ENCODE measurements at places on chromosomes 2 and 18. TPM values are rescaled to one million over a fixed set of nuclear protein-coding genes. Genes with fewer than 3 reads are reported as not detected.

- DNase-seq = no peak
These were observed 258.9 kb downstream of the CYRIA start for GRCh38 chr2:16406496-16407289.

SERPINB10 gene
- total RNA-seq = not detected

CD302 gene
- total RNA-seq = 12.6 TPM

DNA sequence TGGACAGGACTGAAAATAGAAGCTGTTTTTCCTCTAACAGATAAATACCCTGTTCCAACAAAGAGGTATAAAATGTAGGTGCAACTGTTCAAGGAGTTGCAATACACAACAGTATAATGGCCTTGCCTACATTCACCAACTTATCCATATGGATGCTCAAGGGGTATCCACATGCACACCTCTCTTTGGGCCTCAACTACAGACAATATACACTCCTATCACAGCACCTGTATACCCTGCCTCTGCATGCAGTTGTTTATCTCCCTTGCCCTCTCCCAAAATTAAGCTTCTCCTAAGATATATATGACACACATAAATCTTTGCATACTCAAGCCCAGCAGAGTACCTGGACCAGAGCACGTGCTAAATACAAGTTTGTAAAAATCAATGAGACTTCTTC, 37.3 kb downstream of the DARS1 start:
- no peak for DNase-seq

GRCh38 chr2:7077660-7078267, 160.6 kb downstream of the RNF144A start:
- DNase-seq = no peak

DNA sequence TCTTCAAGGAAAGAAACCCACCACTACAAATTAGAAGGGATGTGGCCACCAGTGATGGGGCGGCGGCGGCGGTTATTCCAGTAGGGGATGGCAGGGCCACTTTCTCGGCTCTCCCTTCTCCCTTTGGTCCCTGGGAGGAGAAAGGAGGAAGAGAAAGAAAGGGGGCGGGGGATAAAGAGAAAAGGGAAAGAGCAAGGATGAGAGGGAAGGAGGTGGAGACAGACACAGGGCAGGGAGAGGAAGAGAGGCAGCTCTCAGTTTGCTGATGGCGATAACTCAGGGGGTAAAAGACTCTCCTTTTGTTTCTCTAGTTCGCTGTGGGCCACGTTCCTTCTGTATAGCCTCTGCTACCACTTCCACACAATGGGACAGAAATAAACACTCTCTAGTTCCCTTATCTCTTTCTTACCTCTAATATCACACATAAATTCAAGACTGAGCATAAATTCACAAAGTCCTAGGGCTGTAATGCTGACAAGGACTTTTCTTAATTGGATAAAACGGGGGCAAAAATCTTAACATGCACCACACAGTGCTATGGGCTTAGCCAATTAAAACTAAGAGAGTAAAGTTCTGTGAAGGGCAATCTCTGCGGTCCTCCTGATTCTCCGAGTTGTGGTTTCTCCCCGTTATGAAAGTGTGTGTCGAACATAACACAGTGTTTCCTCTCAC, 14.6 kb downstream of the SFT2D3 start:
- no peak for DNase-seq

KIF5C gene
- total RNA-seq = 2.7 TPM

DNA sequence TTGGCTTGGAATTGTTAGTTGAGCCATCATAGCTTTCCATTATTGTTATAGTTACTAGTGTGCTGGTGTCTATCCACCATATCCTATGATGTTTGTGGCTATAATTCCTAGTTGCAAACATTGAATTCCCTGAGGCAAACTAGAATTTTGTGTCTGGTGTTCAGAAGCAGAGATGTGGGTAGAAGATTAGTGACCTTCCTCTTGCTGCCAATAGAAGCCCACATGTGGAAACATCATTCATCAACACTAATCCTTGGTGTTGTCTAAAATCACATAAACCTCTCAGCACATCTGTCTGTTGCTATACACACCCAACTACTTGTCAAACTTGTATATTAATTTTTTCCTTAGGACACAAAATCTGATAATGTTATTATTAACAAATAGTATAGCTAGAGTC, 374.1 kb downstream of the TGIF1 start:
- no peak for DNase-seq

ELP2 gene
- total RNA-seq = 39.9 TPM

NT5DC4 gene
- total RNA-seq = not detected

- no peak for DNase-seq
These were observed 478.4 kb upstream of the NRXN1 start for GRCh38 chr2:51510303-51510702.

DNA sequence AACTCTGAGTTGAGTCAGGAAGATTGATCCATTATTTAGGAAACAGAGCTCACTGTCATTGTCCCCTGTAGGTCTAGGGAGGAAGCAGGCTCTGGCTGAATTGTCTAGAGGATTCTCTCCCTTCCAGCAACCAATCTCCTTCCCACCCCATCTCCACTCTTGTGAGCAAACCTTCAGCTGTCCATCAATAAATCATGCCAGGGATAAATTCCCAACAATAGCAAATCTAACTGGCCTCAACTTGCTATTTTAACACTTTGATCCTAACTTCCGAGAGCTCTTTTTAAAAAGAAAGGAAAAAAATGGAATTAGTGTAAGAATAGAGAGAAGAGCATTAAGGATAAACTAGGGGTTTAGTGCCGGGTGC, 53.5 kb downstream of the ATP8B1 start:
- no peak for DNase-seq

GRCh38 chr2:239506961-239507360, 106.1 kb upstream of the HDAC4 start:
- DNase-seq = no peak

GRCh38 chr2:73823416-73823815, 5.3 kb upstream of the STAMBP start:
- DNase-seq = no peak

TCF4 gene
- 12.3 TPM for total RNA-seq

- no peak for DNase-seq
These were observed 23.7 kb downstream of the FN1 start for GRCh38 chr2:215411941-215412743.

DNA sequence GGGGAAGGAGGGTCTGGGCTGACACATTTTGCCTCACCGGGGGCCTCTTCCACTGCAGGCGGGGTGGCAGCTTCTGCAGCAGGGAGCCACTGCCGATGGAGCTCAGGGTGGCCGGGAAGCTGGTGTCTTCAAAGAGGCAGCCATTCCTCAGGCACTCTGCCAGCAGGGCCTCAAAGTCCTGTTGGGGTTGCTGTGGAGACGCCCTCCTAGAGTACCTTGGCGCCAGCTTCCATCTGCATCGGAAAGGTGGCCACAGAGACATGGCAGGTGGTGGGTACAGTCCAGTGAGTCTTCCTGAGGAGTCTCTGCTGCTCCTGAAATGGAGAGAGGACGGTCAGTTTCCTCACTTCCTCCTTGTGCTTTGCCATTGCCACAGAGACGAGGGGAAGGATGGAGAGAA, 12.1 kb downstream of the CAPN14 start:
- no peak for DNase-seq

DNA sequence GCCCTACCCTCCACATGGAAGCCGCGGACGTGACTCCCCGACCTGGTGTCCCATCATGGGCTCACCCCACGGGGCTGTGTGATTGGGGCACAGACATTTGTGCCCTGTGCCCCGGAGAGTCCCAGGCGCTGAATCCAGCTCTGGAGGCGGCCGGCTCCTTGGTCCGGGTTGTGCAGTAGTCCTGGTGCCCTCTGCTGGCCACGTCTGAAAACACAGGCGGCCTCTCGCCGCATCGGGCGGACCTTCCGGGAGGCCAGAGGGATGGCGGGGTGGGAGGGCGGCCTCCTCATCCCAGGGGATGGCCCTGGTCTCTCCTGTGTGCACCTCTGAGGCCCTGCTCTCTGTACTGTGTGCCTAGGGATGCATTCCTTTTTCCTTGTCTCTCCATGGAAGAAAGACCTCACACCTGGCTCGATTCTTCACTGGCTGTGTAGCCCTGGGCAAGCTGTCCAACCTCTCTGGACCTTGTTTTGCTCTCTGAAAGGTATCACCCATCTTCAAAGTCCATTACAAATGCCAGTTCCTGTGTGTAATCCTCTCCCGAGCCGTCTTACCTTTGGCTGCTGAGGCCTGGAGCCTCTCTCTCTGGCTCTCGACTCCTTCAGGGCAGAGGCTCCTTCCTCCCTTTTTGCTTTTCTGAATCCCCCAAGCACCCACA, 27.6 kb downstream of the CELF4 start:
- peak; percentile 75 for DNase-seq

GRCh38 chr2:234625626-234626250, 128.9 kb upstream of the ARL4C start:
- DNase-seq = no peak

- DNase-seq = no peak
These were observed 1526.0 kb downstream of the LRP1B start for GRCh38 chr2:140604788-140605187.

- DNase-seq = no peak
These were observed 16.2 kb upstream of the ZNF512 start for GRCh38 chr2:27566628-27567027.

Data from left colon (tissue), 2 donors.